ENCODE measurements at places on chromosomes 1 and 21. TPM values are rescaled to one million over a fixed set of nuclear protein-coding genes. Genes with fewer than 3 reads are reported as not detected.

GRCh38 chr1:230609208-230609607, 33.1 kb upstream of the COG2 start:
- no peak for DNase-seq

DNA sequence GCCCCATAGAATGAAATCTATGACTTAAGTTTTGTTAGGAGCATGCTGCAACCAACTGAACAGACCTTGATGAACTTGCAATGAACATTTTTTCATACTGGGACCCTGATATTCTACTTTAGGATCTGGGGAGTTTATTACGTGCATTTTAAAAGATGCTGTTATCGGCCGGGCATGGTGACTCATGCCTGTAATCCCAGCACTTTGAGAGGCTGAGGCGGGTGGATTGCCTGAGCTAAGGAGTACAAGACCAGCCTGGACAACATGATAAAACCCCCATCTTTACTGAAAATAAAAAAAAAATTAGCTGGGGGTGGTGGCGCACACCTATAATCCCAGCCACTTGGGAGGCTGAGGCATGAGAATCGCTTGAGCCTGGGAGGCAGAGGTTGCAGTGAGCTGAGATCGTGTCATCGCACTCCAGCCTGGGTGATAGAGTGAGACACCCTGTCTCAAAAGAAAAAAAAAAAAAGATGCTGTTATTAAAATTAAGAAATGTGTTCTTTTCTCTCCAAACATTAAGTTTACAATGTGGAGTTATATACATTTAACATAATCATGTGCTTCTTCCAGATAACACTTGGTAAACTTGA, 7.1 kb downstream of the MPZL1 start:
- no peak for DNase-seq

DNA sequence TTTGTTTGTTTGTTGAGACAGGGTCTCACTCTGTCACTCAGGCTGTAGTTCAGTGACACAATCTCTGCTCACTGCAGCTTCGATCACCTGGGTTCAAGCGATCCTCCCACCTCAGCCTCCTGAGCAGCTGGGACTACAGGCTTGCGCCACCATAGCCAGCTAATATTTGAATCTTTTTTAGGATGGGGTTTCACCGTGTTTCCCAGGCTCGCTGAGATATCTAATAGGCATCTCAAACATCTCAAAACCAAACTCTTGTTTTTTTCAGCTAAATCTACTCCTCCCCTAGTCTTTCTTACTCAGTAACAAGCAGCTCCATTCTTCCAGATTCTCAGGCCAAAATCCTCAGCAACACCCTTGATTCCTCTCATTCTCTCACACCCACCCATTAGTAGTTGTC, 22.0 kb upstream of the SRRM1 start:
- no peak for DNase-seq

GRCh38 chr1:246506367-246506673, 759 bp downstream of the SMYD3 start:
- DNase-seq = no peak

DNA sequence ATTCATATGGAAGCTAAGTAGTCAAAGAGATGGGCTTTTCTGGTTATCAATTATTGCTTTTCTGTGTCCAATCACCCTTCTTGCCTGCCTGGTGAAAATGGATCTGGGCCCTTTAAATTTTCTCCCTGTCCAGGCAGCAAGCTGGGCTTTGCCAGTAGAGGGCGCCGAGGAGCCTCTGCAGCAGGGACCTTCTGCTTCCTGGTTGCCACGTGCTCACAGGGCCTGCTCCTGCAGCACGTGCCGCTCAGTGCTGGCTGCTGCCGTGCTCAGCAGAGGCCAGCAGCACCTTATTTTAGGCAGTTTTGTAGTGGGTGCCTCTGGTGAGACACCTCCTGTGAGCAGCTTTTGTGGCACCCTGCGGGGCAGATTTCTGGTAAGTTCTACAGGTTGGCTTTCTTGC, 4.0 kb downstream of the ACTL8 start:
- no peak for DNase-seq

- no peak for DNase-seq
These were observed 550.1 kb upstream of the B3GALT2 start for GRCh38 chr1:193736507-193736906.

GRCh38 chr1:116308276-116308675, 64.8 kb upstream of the ATP1A1 start:
- no peak for DNase-seq

DNA sequence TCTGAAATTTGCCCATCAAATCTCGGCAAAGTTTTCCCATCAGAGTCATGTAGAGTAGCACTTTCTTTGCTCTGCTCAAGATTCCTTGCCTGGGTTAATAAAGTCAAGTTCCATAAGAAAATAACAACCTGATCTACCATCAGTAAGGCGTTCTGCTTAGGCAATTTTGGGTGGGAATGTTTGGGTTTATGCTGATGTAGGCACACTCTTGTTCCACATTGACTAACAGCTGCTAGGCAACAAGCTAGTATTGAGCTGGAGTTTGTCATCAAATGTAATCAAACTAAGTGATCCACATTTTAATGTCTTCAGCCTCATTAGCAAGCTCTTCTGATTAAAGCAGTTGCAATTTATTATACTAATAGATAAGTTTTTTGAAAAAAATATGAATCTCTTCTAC, 12.1 kb upstream of the HMCN1 start:
- no peak for DNase-seq

DNA sequence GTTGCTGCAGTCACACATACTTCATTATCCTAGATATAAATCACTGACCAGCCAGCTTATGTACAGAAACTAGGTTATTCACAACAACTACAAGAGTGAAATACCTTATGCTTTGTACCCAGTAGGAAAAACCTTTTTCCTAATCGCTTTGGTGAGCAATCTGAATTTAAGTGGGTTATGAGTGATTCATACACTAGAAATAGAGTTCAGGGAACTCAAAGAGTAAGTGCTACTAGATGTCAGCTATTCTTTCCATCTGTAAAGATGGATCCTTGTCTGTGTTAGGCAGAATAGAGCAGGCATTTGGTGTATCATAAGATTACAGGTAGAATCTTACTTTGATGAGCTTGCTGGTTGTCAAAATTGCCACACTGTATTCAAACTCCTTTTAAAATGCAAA, 101.9 kb downstream of the ZNF644 start:
- DNase-seq = no peak

The HSD3B2 gene
- total RNA-seq = not detected

The LAMC2 gene
- 2.0 TPM for total RNA-seq

The OR6N1 gene
- not detected for total RNA-seq

Measured in frontal cortex (tissue), 4 donors.